ENCODE measurements at places on chromosomes 7 and 10.

GRCh38 chr10:59315465-59315864 is 46.9 kb downstream of the FAM13C start:
- DNase-seq: no peak

- DNase-seq: no peak
Observed at GRCh38 chr7:4237296-4238235, 444.5 kb upstream of the FOXK1 start.

- no peak for DNase-seq
Observed at GRCh38 chr7:16817536-16817935, 12.7 kb upstream of the AGR2 start.

DNA sequence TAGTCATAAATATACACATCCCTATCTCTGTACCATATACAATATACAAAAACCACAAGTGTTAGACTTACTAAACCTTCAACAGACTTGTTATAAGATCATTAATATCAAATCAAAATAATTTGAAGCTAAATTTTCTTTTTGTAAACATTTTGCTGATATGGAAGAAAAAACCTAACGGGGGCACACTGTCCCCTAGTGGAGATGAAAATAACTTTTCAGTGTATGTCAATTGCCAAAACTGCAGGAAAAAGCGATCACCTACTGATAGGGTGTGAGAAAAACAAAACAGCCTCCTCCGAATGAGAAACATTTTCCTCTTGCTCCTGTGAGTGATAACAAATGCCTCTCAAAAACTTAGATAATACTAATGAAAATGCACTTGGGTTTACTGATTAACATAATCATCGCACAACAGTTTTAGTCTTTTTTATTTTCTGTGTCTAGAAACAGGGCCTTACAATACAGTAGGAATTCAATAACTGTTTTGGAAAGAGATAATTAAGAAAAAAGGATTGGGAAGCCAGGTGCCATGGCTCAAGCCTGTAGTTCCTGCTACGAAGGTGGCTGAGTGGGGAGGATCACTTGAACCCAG is 322.7 kb downstream of the CRPPA start:
- DNase-seq: no peak

DNA sequence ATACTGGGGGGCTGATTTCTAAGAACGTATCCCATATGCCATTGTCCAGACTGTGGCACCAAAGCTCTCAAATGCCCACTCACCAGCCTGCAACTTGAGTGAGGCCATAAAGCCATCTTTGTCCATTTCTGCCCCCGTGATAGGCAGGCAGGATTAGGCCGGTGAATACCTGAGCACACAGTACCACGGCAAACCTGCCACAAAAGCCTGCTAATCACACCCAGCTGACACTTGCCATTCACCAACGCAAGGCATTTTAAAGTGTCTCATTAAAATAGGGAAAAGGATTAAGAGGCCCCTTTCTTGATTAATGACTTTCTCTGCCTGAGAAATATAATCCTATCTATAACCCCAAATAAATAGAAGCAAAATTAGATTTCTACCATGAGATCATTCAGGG is 111.4 kb upstream of the NANOS1 start:
- DNase-seq: no peak
